ENCODE measurements at places on chromosomes 2 and 18.

GRCh38 chr2:163553601-163554000 lies 182.2 kb downstream of the FIGN start:
- DNase-seq, result no peak

DNA sequence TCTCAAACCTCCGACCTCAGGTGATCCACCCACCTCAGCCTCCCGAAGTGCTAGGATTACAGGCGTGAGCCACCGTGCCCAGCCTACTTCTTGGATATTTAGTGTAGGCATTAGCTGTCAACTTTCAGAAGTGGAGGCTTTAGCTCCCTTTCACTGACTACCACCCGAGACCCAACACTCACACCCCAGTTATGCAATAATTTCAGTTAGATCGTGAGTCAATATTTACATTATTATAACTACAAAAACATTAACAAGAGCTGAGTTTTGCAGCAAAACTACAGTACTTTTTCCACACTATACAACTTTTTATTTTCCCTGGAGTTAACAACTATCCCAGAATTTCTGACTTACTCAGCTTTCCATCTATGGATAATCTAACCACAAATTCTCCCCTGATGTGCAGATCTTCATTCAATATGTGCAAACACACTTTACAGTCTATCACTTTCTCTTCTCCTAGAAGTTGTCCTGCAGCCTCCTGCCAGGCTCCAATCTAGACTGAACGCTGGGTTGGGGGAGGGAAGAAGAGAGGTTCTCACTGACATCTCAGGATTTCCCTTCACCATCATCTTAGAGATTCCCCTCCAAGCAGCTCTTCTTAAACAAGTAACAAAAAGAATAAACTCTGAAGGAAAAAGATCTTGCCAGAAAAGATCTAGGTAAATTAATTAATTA lies 10.1 kb downstream of the TBC1D8 start:
- DNase-seq, result no peak

- DNase-seq, result no peak
Observed at GRCh38 chr2:120885321-120885720, 149.7 kb downstream of the GLI2 start.

DNA sequence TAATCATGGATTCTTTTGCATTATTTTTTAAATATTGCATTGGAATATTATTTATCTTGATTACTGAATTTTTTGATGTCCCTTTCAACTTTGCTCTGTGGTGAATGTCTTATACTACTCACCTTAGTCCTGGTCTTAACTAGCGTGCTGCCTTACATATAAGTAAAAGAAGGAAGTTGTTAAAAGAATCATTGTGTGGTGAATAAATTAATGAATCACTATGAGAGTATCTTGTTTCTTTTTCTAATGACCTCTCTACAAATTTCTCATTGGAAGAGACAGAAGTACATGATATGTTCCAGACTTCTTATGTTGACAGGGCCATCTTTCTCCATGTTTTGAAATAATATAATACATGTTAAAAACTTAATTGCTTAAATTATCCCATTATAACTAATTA lies 432.6 kb upstream of the MMADHC start:
- DNase-seq, result no peak

- no peak for DNase-seq
Observed at GRCh38 chr2:102967451-102967850, 205.6 kb downstream of the TMEM182 start.

DNA sequence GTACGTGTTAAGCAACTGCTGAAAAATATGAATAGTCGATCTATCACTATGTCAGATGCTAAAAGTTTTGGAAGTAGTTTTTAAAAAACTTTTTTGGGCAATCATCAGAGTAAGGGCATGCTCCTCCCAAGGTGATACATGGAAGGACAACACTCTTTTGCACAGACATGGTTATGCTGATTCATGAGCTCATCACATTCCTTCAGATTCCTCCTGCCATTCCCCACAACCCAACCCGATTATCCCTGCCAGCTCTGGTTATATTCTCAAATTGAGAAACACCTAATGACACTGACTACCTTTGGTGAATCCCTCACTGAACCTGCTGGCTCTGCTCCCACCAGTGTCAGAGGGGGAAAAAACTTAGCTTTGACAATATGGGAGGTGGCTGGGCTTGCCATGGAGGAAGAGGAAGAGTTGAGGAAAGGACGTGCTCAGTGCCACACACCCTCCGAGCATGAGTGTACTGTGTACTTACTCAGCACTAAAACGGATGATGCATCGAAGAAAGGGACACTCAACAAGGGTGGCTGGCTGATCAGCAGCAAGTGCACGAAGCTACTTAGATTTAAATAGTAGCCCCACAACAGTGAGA lies 83.9 kb upstream of the RNU4ATAC start:
- DNase-seq, result no peak

DNA sequence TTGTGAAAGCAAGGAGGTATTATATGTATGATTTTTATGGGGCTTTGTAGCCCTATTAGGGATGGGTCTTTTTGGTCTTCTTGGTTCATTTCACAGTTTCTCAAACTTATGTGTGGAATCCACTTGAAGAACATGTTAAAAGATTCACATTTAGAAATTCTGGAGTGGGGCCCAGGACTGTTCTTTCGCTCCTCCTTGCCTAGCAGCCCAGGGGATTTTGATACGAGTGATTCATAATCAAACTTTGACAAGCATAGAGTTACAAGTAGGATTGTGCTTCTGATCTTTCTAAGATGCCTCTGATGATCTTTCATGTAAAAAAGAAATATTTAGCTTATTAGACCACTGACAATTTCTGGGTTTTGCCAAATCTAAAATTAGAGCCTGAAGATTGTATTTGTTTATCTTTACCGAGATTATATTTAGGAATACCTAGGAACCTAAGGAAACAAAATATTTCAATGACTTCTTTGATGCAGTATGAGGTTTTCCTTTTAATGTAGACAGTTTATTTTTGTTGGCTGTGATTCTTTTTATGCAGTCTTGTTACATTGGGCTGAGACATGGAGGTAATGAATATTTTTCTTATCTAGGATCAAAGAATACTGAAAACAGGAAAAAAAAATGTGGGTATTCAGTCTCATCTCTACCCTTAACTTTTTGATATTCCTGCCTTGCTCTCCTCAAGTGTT lies 324.0 kb downstream of the PARD3B start:
- DNase-seq, result no peak

DNA sequence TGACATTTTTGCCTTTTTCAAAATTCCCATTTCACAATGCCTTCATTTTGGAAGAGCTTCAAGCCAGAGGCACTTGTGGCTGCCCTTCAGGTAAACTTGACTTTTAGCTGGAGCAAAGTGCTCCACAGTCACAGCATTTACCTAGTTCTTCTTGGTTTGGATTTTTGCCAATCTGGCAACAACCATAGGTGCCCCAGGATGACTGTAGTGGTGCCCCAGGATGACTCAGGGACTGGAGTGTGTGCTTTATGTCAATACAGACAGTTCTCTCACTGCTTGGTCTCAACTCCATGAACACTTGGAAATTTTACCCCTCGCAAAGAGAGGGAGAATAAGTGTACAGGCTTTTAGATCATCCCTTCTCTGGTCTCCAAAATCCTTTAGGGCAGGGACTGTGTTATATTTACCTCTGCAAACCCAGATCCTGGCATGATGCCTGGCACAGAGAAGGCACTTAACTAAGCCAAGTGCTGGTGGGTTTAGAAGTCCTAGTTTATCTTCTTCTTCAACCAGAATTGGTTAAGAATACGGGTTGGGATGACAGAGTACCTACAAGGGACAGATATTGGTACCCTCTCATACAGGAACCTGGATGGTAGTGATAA lies 15.3 kb upstream of the PTPN4 start:
- DNase-seq, result no peak

DNA sequence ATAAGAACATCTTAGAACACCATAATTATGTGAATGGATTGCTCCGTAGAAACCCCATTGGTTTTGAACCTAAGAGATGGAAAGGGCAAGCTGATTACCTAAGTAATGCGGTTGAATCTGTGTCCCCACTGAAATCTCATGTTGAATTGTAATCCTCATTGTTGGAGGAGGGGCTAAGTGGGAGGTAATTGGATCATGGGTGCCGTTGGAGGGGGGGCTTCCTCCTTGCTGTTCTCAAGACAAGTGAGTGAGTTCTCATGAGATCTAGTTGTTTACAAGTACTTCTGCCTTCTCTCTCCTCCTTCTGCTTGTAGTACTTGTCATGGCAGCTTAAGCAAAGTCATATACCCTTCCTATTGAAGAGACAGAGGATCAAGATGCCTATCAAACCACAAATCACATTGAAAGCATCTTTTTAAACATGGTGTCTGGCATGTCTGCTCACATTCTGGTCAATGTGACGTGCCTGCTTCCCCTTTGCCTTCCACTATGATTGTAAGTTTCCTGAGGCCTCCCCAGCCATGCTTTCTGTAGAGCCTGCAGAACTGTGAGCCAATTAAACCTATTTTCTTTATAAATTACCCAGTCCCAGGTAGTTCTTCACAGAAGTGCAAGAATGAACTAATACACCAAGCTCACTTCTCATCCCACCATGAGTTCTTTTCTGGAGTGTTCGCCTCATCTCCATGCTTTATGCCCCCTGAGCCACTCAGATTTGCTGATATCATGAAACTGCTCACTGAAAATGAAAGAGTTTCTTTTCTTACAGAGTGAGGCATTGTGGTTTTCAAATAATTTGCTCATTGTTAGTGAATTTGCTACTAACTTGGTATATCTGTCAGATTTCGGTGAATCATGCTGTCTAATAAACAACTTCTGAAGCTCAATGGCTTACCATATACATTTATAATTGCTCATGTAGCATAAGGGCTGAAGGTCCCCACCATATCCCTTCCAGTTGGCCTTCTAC lies 23.6 kb downstream of the KCNE4 start:
- DNase-seq, result no peak

- no peak for DNase-seq
Observed at GRCh38 chr18:23281626-23282436, 146.5 kb downstream of the CABLES1 start.

GRCh38 chr2:138658187-138658894 lies 121.8 kb downstream of the NXPH2 start:
- DNase-seq, result no peak

DNA sequence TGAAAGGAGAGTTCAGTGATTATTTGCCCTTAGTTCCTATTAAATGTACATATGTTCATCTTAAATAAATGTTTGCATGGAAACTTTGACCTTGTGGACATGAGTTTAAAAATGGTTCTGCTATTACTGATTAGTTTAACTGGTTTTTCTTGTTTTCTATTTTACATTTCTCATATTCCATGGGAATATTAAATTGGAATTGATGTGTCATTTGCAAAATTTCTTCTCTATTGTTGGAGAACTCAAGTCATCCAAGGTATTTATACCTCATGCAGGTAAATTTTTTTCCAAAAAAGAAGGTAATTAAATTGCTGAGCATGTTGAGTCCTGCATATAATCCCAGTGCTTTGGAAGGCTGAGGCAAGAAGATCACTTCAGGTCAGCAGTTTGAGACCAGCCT lies 45.4 kb upstream of the APCDD1 start:
- no peak for DNase-seq

DNA sequence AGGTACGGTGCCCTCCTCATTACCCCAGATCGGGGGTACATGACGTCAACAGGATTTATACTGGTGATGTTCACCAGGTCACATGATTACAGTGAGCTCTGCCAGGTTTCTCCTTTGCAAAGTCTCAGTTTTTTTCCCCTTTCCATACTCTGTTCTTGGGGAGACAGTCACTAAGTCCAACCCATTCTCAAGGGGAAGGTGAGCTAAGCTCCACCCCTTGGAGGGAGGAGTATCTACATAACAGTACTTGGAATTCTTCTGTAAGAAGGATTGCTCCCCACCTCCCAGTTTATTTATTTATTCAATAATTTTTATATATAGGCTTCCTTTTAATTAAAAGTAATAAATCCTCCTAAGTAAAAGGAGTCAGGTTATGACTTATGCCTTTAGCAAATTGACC lies 34.1 kb upstream of the SOS1 start:
- no peak for DNase-seq

GRCh38 chr2:186991766-186992417 lies 142.9 kb upstream of the ZSWIM2 start:
- DNase-seq, result no peak

- DNase-seq, result no peak
Observed at GRCh38 chr2:43407935-43408334, 181.5 kb upstream of the ZFP36L2 start.

DNA sequence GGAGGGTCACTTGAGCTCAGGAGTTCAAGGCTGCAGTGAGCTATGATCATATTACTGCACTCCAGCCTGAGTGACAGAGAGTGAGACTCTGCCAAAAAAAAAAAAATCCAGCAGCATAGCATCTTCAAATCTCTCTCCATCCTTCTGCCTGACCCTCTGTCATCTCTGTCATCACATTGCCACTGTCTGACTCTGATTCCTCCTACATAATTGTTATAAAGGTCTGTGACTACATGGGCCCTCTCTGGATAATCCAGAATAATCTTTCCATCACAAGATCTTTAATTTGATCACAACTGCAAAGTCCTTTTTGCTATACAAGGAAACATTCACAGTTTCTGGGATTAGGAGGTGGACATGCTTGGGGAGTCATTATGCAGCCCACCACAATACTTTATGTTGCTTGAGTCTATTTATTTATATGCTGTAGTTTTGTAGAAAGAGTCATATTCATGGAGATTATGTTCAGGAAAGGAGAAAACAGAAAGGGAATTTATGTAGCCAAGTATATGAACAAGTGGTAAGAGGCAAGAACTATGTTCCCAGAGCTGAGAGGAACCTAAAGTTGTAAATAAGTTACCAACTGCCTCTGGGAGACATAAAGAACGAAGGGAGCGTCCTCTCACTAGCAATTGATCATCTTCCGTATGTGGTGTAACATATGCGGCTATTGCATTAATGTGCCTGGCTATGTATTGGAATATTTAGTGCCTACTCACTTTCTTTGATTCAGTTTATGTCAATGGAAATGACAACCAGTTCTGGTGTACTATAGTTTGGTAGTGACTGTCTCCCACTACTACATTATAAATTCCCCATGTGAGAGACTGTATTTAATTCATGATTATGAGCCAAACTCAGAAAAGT lies 21.5 kb downstream of the RND3 start:
- no peak for DNase-seq

DNA sequence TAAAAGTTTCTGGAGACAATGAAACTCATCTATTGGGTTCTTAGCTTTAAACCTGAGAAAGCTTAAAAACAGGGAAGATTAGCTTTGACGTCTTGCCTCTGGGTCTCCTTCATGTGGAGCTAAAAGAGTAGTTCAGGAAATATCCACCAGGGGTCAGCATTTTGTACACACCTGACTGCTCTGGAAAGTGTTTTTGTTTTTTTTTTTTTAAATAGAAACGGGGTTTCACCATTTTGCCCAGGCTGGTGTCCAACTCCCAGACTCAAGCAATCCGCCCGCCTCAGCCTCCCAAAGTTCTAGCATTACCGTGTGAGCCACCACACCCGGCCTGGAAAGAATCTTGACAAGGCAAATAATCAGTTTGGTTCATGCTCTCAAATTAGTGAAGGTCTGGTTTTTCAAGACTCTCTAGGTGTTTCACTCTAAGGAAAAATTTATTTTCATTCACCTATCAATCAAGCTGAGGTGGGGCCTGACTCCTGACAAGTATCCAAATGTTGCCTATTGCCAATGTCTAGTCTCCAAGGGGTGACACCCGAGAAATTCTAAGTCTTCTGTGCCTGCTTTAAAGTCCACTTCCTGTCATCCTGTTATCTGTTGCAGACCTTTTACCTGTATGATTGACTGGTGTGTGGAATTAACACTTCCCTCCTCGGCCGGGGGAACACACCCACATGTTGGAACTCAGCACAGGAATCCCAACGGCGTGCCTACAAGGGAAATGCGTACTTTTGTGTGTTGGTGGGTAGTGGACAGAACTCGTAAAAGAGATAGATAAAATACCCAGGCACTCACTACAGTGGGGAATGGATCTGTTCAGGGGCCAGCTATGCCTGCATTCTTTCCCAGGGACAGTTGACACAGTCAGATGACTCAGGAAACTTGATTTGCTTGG lies 11.3 kb downstream of the IL1RN start:
- no peak for DNase-seq

Measured in stimulated activated CD4-positive, alpha-beta T cell treated with anti-CD3 and anti-CD28 coated beads, Interleukin-1b, Interleukin-23, amount 100 ng/mL, for 4 hours (primary cell).